ENCODE measurements at places on chromosomes 3 and 15. TPM values are rescaled to one million over a fixed set of nuclear protein-coding genes. Genes with fewer than 3 reads are reported as not detected.

CACNA2D2 gene
- total RNA-seq = 2.3 TPM

C3orf49 gene
- not detected for total RNA-seq

DNA sequence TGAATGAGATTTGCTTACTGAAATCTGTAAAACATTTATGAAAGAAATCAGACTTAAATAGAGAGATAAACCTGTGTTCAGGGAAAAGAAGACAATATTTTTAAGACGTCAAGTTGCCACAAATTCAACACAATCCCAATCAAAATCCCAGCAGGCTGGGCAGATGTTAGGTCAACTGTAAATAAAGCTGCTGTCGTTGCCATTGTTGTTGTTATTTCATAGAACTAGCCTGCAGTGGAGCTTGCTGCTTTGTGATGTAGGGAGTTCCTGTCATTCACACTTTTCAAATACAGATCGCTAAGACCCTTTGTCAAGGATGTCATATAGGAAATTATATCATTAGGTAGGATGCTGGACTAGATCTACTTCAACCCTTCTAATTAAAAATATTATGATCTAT lies 123.1 kb downstream of the NEO1 start:
- H3K27me3 ChIP-seq = no peaks in the 10 kb centered on the region
- no peaks in the 10 kb centered on the region for H3K4me1 ChIP-seq
- H3K27ac ChIP-seq = no peak overlapping the region
- H3K36me3 ChIP-seq = peaks cover 14% of the 10 kb centered on the region
- DNase-seq = no peak
- no peak overlapping the region for H3K4me3 ChIP-seq

DOCK3 gene
- 3.9 TPM for total RNA-seq

SH2D7 gene
- total RNA-seq = not detected

PDZRN3 gene
- 114 TPM for total RNA-seq

MEGF11 gene
- total RNA-seq = not detected

DNA sequence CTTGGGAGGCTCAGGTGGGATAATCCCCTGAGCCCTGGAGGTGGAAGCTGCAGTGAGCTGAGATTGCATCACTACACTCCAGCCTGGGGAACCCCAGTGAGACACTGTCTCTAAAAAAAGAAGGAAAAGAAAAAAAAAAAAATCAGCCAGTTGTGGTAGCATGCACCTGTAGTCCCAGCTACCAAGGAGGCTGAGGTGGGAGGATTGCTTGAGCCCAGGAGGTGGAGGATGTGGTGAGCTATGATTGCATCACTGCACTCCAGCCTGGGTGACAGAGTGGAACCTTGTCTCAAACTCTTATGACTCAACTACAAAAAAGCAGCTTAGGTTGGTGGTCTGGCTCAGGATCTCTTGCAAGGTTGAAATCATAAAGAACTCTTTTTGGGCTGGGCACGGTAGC lies 19.3 kb upstream of the GPX1 start:
- no peaks in the 10 kb centered on the region for H3K27me3 ChIP-seq
- H3K36me3 ChIP-seq = peaks cover 35% of the 10 kb centered on the region
- H3K27ac ChIP-seq = no peak overlapping the region
- H3K4me3 ChIP-seq = no peak overlapping the region
- DNase-seq = no peak

DNA sequence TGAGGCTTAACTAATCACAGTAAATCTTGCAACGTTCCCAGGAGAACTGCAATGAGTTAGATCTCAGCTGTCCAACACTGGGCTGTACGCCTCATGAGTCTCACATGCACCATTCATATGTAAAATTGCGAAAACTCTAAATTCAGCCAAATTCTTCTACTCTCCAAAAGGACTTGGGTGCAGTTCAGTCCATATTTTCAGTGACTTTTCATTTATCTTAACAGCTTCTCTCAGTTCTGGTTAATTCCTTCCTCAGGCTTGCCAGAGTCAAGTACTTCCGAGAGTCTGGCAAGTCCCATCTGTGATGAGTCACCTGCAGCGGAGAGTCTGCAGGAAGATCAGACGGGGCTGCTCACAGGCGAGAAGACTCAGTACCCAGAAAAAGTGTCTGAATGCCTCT lies 11.5 kb downstream of the CCDC80 start:
- peak; percentile 40 for DNase-seq
- no peaks in the 10 kb centered on the region for H3K36me3 ChIP-seq
- H3K4me1 ChIP-seq = no peaks in the 10 kb centered on the region
- no peaks in the 10 kb centered on the region for H3K27me3 ChIP-seq

DNA sequence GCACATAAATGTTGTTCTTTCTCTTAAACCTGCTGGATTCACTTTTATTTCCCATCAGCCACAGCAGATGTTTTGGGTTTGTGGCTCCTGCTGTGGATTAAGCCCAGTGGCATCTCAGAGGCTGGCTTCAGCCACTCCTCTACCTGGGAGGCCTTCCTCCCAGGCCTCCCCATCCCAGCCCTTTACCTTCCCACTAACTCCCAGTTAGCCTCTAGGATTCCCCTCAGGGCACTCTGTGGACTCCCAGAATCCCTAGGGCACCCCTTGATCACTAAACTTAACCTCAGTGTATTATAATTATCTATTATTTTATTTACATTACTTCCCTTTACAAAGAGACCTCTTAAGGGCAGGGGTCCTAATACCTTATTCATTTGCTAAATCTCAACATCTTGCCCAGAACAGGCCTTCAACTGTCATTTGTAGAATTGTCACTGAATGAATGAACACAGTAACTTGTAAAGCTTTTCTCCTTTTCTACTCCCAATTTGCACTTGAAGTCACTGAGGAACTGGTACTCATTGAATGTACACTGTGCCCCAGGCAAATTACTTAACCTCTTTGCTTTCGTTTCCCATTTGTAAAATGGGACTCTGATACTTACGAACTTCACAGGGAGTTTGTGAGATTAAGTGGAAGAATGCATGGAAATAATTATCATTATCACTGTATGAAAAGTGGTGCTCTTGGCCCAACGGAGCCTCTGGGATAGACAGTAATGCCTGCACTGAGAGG lies 8.3 kb downstream of the CCDC13 start:
- H3K4me1 ChIP-seq = no peaks in the 10 kb centered on the region
- H3K27me3 ChIP-seq = no peaks in the 10 kb centered on the region
- no peak overlapping the region for H3K27ac ChIP-seq
- no peak for DNase-seq
- H3K4me3 ChIP-seq = no peak overlapping the region
- H3K36me3 ChIP-seq = no peaks in the 10 kb centered on the region

GRCh38 chr15:25136119-25136518 lies 181.3 kb downstream of the SNRPN start:
- no peak overlapping the region for H3K4me3 ChIP-seq
- H3K27ac ChIP-seq = no peak overlapping the region
- DNase-seq = no peak
- H3K4me1 ChIP-seq = peaks cover 10% of the 10 kb centered on the region
- no peaks in the 10 kb centered on the region for H3K27me3 ChIP-seq
- no peaks in the 10 kb centered on the region for H3K36me3 ChIP-seq

GRCh38 chr3:126872701-126873342 lies 110.1 kb upstream of the PLXNA1 start:
- H3K4me1 ChIP-seq = peaks cover 2% of the 10 kb centered on the region
- H3K27me3 ChIP-seq = no peaks in the 10 kb centered on the region
- no peak overlapping the region for H3K27ac ChIP-seq
- no peaks in the 10 kb centered on the region for H3K36me3 ChIP-seq
- H3K4me3 ChIP-seq = no peak overlapping the region
- no peak for DNase-seq

- H3K4me1 ChIP-seq = no peaks in the 10 kb centered on the region
- no peak overlapping the region for H3K4me3 ChIP-seq
- peaks cover 40% of the 10 kb centered on the region for H3K27me3 ChIP-seq
- H3K36me3 ChIP-seq = no peaks in the 10 kb centered on the region
Observed at GRCh38 chr15:80467311-80467714, 63.1 kb downstream of the ARNT2 start.

All from left ventricle myocardium inferior (tissue), 1 donor.